ENCODE measurements at places on chromosomes 16 and 17.

- no peak for DNase-seq
Observed at GRCh38 chr16:88936556-88937205, 40.3 kb downstream of the CBFA2T3 start.

DNA sequence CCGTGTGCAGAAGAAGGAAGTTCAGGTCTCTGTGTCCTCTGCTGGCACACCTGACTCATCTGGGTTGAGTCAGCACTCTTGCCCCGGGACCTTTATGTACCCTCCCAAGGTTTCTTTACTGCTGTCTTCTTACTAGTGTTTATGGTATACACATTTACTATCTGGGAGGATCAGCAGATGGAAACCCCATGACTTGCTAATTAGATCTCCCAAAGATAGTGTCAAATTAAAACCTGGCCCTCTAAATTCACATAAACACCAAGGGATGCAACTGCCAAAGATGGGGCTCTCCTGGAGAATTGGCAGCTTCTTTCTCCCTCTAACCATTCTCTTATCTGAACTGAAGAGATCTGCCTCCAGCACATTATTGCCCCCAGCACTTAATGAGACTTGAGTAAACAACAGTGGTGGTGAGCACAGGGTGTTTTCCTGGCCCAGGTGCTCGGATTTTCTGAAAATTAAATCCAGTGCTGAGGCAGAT, 718.1 kb upstream of the SOX9 start:
- no peak for DNase-seq

GRCh38 chr17:39904990-39905288, 13.5 kb downstream of the GSDMB start:
- DNase-seq, result no peak

- DNase-seq, result no peak
Observed at GRCh38 chr17:2068031-2068518, 13.2 kb downstream of the HIC1 start.

DNA sequence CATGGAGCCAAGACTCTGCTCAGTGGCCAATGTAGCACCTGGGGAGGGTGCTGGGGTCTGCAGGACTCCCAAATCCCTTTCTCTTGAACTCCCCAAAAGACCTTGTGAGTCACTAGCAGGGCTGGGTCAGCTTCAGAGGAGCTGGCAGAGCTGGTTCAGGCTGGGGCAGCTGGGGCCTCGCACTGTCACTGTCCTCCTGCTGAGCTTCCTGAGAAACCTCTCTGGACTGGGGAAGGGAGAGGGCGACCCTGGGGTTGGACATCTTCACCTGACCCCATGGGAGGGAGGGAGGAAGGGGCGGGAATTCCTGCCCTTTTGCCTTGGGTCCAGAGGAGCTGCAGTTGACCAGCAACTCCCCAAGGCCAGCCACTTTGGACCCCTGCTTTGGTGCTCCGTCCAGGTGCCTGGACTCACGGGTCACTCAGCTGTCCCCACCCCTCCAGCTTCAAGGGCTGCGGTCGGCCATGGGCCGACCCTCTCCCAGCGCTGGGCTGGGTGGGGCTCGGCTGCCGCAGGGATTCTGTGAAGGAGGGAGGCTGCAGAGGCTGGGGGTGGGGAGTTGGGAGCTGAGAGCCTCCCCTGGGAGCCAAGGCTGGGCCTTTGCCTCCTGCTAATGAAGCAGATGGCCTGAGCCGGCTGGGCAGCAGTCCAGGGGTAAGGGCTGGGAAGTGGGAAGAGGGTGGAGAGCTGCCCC, 9.2 kb downstream of the FMNL1 start:
- no peak for DNase-seq

DNA sequence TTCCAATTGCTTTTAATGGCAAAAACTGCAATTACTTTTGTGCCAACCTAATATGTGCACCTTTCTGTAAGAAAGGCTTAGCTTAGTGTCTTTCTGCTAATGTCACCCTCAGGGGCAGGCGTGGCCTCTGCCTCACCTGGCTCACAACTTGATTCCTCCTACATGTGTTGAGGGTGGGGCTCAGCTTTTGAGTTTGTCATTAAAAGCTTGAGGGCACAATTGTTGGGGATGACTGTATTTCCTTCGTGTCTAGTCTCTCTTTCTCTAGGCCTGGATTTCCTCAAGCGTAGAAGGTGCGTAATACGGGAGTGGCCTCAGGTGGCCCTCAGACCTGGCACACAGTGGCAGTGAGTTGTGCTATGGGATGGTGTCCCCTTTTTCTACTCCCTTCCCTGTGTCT, 94.4 kb downstream of the CLEC16A start:
- DNase-seq, result no peak

- no peak for DNase-seq
Observed at GRCh38 chr16:24988593-24989338, 26.4 kb downstream of the ARHGAP17 start.

DNA sequence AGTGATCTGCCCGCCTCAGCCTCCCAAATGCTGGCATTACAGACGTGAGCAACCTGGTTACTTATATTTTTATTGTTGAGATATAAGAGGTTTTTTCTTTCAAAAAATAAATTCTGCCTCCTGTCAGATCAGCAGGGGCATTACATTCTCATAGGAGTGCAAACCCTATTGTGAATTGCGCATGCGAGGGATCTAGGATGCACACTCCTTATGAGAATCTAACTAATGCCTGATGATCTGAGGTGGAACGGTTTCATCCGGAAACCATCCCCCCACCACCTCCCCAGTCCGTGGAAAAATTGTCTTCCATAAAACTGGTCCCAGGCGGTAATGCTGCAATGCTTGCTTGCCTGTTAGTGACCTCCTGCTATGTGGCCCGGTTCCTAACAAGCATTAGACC, 7.5 kb upstream of the CNEP1R1 start:
- no peak for DNase-seq

- no peak for DNase-seq
Observed at GRCh38 chr16:53219795-53220454, 165.1 kb downstream of the CHD9 start.

DNA sequence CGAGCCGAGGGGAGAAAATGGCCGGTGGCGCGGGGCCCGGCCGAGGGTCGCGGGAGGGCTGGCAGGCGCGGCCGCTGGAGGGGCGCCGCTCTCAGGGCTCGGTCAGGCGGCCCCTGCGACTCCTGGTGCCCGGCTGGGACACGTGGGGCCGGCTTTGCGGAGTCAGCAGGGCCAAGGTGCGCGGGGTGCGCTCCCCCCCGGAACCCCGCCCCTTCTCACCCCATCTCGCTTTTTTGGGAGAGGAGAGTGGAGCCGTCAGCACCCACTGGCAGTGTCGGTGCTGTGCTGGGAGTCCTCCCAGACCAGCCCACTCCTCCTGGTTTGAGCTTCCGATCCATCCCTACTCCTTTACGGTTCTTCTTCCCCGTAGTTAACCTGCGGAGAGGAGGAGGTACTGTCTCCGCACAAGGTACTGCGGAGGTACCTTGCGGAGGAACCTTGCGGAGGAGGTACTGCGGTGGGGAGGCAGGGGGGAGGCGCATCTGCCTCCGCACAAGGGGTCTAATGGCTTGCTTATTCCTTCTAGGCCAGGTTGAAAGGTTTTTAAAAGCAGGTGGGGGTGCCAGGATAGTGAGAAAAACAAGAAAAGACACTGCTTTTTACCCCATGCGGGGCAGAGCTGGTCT, 19.1 kb upstream of the CBX8 start:
- DNase-seq, result no peak

DNA sequence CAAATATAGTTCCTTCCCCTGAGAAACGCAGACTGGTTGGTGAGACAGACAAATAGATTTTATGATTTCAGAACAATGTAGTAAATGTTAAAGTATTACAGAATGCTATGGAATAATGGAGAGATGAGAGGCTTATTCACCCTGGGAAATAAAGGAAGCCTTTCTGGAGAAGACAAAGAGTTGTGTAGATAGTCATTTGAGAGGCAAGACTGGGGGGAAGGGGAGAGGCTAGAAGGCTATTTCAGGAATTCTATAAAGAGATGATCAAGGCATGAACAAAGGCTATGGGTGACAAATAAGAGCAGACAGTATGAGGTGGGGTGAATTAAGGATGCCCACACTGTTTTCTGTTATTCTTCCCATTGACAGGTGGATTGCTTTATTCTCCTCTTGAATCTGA, 211.4 kb downstream of the GRIN2A start:
- no peak for DNase-seq

GRCh38 chr17:3944485-3945388, 19.5 kb downstream of the ATP2A3 start:
- DNase-seq, result peak; percentile 39

GRCh38 chr16:70705056-70705455, 19.2 kb upstream of the MTSS2 start:
- DNase-seq, result no peak

GRCh38 chr17:31404028-31404949, 12.8 kb downstream of the RAB11FIP4 start:
- no peak for DNase-seq

GRCh38 chr17:3754458-3755334, 31.0 kb downstream of the HASPIN start:
- peak; percentile 54 for DNase-seq

DNA sequence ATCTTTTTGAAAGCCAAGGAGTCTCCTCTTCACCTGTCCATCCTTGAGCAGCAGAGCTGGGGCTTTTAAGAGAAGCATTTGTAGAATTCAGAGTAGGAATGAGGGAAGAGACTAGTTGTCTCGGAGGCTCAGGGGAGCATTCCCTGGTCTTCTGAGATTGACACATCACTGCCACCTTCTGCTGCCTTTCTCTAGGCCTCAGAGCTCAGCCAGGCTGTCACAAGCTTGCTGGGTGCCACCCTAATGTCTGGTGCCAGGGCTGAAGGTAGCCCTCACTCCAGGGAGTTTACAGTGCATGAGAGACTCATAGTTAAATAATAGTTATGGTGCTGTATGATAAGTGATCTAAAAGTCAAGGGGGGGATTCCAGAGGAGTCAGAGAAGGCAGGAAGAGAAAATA, 39.7 kb downstream of the B9D1 start:
- no peak for DNase-seq

- DNase-seq, result no peak
Observed at GRCh38 chr16:85947230-85948137, 48.5 kb downstream of the IRF8 start.

- DNase-seq, result no peak
Observed at GRCh38 chr16:3842994-3843393, 37.5 kb downstream of the CREBBP start.

DNA sequence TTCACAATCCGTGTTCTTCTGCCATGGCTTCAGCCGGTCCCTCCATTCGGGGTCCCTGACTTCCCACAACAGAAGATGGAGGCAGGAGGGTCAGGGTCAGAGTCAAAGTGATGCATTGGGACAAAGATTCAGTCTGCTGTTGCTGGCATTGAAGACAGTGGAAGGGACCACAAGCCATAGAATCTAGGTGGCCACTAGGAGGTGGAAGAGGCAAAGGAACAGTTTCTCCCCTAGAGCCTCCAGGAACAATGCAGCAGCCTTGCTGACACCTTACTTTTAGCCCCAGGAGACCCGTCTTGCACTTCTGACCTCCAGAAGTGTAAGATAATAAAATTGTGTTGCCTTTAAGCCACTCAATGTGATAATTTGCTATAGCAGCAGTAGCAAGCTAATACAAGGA, 55.9 kb downstream of the MFSD11 start:
- no peak for DNase-seq

DNA sequence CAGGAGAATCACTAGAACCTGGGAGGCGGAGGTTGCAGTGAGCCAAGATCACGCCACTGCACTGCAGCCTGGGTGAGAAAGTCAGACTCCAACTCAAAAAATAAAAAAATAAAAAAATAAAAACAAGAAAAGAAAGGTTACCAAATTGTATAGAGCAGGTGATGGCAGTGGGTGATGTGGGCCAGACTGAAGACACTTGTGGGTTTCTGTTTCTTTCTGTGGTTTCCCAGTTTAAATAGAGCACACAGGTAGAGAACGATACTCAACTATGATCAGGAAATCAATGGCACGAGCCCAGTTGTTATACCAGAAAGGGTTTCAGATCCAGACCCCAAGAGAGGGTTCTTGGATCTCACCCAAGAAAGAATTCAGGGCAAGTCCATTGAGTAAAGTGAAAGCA, 32.6 kb downstream of the NUBP1 start:
- no peak for DNase-seq

- DNase-seq, result no peak
Observed at GRCh38 chr17:2724784-2725164, 13.2 kb upstream of the CLUH start.

DNA sequence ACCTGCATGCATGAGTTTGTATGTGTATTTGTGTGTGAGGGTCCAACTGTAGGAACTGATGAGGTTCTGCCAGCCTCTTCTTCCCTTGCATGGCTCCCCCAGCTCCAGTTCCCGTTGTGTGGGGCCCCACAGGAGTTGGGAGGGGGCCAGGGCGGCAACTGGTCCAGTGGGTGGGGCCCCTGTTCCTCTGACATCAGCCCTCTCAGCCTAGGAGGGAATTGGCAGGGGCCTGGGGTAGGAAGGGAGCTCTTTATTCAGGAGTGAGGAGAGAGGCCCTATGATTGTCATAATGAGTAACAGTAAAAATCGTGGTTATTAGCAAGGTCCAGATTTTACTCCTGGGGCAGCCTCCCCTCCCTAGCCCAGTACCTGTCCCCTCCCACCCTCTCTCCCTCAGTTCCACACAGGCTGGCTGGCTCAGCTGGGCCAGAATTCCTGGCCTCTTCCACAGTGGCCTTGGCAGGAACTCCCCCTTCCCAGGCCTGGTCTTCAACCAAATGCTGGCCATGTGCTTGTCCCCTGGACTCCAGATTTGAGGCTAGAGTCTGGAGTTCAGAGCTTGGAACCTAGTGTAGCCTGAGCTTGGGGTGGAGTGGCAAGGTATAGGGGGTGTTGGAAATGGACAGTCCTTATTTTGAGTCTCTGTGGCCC, 18.9 kb downstream of the RARA start:
- DNase-seq, result no peak

- DNase-seq, result no peak
Observed at GRCh38 chr17:68803164-68803929, 151.8 kb downstream of the ABCA8 start.
